ENCODE measurements at places on chromosomes 16 and 17.
A peak's percentile ranks its signal among the peaks of the same experiment; 100 is the strongest.

DNA sequence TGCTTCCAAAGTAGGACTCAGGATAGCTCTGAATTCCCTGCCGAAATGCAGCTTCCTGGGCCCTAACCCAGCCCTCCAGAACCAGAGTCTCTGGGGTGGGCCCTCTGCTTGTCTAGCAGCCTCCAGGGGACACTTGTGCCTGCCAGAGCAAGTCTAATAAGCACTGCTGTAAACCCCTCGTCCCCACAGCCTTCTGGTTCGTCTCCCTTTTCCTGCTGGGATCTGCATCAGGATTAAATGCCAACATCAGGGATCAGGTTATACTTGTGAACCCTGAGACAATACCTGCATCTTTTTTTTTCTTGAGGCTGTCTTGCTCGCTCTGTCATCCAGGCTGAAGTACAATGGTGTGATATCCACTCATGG is 282.0 kb downstream of the SEC14L1 start:
- no peak for DNase-seq

DNA sequence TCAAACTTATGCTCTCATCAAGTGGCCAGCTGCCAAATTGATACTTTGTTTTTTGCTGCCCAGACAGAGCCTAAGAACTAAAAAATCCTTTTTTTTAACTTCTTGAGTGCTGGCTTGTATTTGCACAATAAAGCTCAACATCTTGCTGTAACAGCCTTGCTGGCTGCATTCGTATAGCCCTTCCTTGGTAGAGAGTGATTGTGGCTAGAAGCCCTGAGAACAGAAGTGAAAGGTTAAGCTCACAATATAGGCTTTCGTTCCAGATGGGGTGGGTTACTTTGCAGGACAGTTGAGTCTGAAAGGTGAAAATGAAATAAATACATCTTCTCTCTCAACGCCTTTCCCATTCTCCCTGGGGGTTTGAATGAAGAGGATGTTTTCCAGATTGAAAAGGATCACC is 278.8 kb downstream of the HS3ST3B1 start:
- DNase-seq, result no peak

GRCh38 chr17:77163001-77163400 is 22.2 kb downstream of the SEC14L1 start:
- no peak for DNase-seq

DNA sequence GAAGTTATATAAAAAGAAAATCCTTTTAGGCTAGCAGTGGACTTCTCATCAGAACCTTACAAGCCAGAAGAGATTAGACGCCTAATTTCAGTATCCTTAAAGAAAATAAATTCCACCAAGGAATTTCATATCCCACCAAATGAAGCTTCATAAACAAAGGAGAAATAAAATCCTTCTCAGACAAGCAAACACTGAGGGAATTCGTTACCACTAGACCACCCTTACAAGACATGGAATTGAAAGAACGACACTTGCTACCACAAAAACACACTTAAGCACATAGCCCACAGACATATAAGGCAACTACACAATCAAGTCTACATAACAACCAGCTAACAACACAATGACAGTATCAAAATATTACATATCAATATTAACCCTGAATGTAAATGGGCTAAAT is 299.2 kb downstream of the TOX3 start:
- no peak for DNase-seq

DNA sequence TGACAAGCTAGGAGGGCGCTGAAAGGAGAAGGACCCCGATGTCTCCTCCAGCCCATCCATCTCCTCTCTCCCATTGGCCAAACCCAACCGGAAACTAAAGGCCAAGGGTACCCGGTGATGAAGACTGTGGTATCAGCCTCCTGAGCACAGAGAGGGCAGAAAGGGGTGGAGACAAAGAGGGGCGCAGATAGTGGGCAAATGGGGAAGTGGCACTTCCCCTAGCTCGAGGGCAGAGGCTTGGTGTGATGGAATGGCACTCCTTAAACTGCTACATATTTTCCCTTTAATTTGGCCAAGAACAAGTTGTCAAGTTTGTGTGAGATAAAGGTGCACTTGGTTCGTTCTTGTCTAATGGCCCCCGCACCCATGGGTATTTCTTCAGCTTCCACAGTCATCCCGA is 27.8 kb downstream of the IL4R start:
- no peak for DNase-seq

- no peak for DNase-seq
These were observed 5.8 kb downstream of the RNF40 start for GRCh38 chr16:30767767-30768465.

DNA sequence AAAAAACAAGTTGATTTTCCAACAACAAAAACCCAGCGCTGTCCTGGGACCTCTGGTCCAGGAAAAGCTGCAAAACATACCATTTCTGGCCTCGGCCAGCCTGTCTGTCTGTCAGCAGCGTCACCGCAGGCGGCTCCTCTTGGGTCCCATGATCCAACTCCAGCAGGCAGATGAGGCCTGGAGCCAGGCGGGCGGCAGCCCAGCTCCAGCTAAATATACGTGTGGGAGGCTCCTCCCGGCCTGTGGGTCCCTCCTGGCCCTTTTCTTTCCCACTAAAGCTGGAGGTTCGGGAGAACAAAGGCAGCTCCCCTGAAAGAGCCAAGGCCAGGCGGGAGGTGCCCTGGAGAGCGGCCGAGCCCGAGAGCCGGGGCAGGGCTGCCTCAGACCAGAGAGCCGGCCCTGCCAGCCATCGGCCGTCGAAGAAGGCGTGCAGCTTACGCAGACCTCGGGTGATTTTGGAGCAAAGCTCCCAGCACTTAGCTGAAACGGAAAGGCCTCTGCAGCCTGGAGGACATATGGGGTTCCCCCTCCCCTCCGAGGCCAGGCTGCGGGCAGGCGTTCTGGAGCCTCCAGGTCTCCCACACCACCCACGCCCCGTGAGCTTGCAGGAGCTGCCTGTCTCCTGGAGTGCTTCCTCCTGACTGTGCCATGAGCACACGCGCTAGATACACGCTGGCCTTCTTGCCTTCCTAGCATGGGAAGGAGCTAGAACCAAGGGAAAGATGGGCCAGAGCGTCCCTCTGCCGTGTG is 19.9 kb upstream of the JPH3 start:
- DNase-seq, result no peak

DNA sequence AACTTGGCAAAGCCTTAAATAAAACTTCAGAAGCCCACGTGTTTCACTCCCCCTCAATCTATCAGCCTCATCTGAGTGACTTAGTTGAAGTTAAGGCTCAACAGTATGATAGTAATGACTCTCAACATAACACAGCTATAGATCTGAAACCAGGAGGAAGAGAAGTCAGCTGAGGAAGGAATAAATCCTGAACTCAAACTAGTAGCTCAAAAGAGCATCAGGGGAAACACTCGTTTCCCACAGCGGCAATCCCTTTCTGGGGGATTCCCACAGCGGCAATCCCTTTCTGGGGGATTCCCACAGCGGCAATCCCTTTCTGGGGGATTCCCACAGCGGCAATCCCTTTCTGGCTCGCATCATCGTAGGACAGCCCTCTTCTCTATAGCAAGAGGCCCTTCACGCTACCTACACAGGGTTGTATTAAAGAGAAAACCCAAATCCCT is 56.8 kb downstream of the ZZEF1 start:
- no peak for DNase-seq

- DNase-seq, result no peak
These were observed 15.0 kb downstream of the RIPOR1 start for GRCh38 chr16:67543582-67543981.

- DNase-seq, result peak; percentile 29
These were observed 15.2 kb upstream of the CA4 start for GRCh38 chr17:60134396-60135150.

DNA sequence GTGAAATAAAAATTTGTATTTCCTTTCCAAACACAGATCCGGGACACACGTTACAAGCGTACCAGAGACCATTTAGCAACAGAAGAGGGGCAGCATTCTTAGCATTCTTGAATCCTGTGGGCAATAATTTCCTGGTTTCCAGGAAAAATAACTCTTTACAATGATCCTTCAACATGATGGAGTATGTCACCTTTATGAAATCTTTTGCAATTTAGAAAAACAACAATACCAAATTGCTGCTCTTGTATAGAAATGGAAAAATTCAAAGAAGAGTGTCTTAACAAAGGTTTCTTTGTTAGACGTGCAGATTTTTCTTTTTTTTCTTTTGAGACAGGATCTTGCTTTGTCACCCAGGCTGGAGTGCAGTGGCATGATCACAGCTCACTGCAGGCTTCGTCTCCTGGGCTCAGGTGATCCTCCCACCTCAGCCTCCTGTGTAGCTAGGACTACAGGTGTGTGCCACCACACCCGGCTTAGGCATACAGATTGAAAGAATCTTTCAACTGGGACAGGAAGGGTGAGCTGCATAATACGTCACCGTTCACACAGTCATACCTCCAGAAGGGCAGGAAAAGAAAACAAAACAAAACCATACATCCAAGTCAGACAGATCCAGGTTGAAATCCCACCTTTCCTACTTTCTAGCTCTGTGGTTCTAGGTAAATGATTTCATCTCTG is 10.8 kb upstream of the GCSH start:
- no peak for DNase-seq

DNA sequence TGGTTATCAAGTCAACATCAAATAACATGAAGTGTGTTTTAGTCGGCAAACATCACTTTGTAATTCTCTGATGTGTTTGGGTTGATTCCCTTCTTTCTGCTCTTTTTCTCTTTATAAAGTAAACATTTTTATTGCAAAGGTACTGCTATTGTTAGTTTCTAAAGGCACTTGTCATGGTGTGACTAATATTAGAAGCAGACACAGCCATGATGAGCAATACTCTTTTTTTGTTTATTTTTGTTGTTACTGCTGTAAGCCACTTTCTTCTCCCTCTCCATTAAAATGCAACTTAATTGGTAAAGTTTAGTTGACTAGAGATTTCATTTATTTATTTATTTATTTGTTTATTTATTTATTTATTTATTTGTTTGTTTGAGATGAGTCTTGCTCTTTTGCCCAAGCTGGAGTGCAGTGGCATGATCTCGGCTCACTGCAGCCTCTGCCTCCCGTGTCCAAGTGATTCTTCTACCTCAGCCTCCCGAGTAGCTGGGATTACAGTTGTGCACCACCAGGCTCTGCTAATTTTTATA is 424.7 kb downstream of the WWOX start:
- DNase-seq, result no peak

DNA sequence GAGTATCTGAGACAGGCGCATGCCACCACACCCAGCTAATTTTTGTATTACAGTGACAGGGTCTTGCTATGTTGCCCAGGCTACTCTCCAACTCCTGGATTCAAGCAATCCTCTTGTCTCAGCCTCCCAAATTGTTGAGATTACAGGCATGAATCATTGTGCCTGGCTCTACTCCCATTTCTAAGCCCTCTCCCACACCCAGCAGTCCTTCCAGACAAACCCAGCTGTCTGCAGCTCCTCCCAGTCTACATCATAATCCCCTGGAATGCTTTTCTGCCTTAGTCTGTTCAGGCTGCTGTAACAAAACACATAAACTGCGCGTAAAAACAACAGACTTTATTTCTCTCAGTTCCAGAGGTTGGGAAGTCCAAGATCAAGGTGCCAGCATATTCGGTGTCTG is 144.5 kb downstream of the GRIN2A start:
- no peak for DNase-seq

GRCh38 chr16:29791845-29792807 is 1.6 kb downstream of the KIF22 start:
- DNase-seq, result no peak

DNA sequence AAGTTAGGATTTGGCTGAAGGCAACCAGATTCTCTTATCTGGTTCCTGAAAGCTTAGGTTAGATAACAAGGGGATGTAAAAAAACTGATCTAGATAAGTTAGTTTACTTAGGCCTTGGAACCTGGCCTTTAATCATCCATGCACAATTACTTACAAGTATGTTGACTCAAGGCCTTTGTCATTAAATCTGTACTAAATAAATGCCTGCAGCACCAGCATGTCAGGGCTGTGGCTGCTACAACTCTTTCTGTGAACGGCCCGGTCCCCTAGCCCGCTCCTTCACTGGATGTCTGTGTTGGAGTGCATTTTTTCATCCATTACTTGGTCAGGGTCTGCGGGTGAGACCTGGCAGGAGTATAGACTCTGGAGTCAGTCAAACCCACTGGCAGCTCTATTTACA is 48.4 kb upstream of the ALDH3A1 start:
- no peak for DNase-seq

GRCh38 chr17:52128721-52129120 is 29.8 kb downstream of the CA10 start:
- DNase-seq, result no peak

All from HS-5 (cell line).